ENCODE measurements at places on chromosomes 16 and 17. TPM values are rescaled to one million over a fixed set of nuclear protein-coding genes. Genes with fewer than 3 reads are reported as not detected.

The CCL11 gene
- total RNA-seq = not detected

The NSRP1 gene
- 14.2 TPM for total RNA-seq

The SLC43A2 gene
- 23.2 TPM for total RNA-seq

The LGALS9B gene
- total RNA-seq = not detected

The ZNF469 gene
- total RNA-seq = 7.8 TPM

The CCL3 gene
- total RNA-seq = not detected

The NPIPB2 gene
- 2.5 TPM for total RNA-seq

The TP53TG3F gene
- not detected for total RNA-seq

The SERPINF2 gene
- 0.11 TPM for total RNA-seq

The CSH2 gene
- not detected for total RNA-seq

The KRT17 gene
- total RNA-seq = 1.7 TPM

The KRTAP16-1 gene
- not detected for total RNA-seq

The APRT gene
- 48.7 TPM for total RNA-seq

The ADGRG1 gene
- 3.1 TPM for total RNA-seq

The ACSM3 gene
- total RNA-seq = 1.5 TPM

The STAT5A gene
- 48.5 TPM for total RNA-seq

The KRT20 gene
- total RNA-seq = not detected

The SIRT7 gene
- total RNA-seq = 15.7 TPM
